ENCODE measurements at places on chromosomes 16 and 17. TPM values are rescaled to one million over a fixed set of nuclear protein-coding genes. Genes with fewer than 3 reads are reported as not detected.

The SLC12A3 gene
- total RNA-seq: not detected

The OR1D2 gene
- not detected for total RNA-seq

The SECTM1 gene
- 2.1 TPM for total RNA-seq

The OTOA gene
- total RNA-seq: 0.10 TPM

The CCL4L2 gene
- not detected for total RNA-seq

The SOX9 gene
- total RNA-seq: 9.5 TPM

The PRAC2 gene
- not detected for total RNA-seq

The SLC9A5 gene
- total RNA-seq: 1.5 TPM

The USP43 gene
- 3.9 TPM for total RNA-seq

The TEX14 gene
- 0.16 TPM for total RNA-seq

The CCL23 gene
- total RNA-seq: not detected

The FBXW10B gene
- total RNA-seq: 3.2 TPM

The ATF7IP2 gene
- 10.4 TPM for total RNA-seq

The RTN4RL1 gene
- total RNA-seq: 12.8 TPM

The MAF gene
- total RNA-seq: 0.34 TPM

The TNFRSF17 gene
- not detected for total RNA-seq

The NPW gene
- 0.40 TPM for total RNA-seq

The ZP2 gene
- not detected for total RNA-seq

The HCRT gene
- not detected for total RNA-seq

The FA2H gene
- 33.6 TPM for total RNA-seq

The CACNA1H gene
- 15.2 TPM for total RNA-seq

The OSGIN1 gene
- 16.1 TPM for total RNA-seq

The NFATC2IP gene
- 24.5 TPM for total RNA-seq

The TEX19 gene
- total RNA-seq: 0.32 TPM

The NEUROD2 gene
- not detected for total RNA-seq

The WNK4 gene
- 1.0 TPM for total RNA-seq

The MYL4 gene
- not detected for total RNA-seq

The BLMH gene
- 39.8 TPM for total RNA-seq

The TBC1D16 gene
- 13.0 TPM for total RNA-seq

The MSLN gene
- total RNA-seq: 2.5 TPM

The LYZL6 gene
- total RNA-seq: not detected

The DYNLRB2 gene
- not detected for total RNA-seq

The QRICH2 gene
- total RNA-seq: 0.85 TPM

The PRR35 gene
- 0.16 TPM for total RNA-seq

The HSD17B1 gene
- total RNA-seq: 1.6 TPM

The DNASE1L2 gene
- 1.1 TPM for total RNA-seq

The CNGB1 gene
- total RNA-seq: 0.06 TPM

The RHBDL1 gene
- total RNA-seq: 0.63 TPM

The TP53TG3F gene
- 0.17 TPM for total RNA-seq

The FUS gene
- 562 TPM for total RNA-seq

The MMP25 gene
- 0.90 TPM for total RNA-seq

Data from A549 treated with Hydrocortisone at 1 μM for 4 hours (cell line).